Ecto neural progenitor cell (in vitro differentiated cells): ENCODE measurements at places on chromosomes 5 and 9.

DNA sequence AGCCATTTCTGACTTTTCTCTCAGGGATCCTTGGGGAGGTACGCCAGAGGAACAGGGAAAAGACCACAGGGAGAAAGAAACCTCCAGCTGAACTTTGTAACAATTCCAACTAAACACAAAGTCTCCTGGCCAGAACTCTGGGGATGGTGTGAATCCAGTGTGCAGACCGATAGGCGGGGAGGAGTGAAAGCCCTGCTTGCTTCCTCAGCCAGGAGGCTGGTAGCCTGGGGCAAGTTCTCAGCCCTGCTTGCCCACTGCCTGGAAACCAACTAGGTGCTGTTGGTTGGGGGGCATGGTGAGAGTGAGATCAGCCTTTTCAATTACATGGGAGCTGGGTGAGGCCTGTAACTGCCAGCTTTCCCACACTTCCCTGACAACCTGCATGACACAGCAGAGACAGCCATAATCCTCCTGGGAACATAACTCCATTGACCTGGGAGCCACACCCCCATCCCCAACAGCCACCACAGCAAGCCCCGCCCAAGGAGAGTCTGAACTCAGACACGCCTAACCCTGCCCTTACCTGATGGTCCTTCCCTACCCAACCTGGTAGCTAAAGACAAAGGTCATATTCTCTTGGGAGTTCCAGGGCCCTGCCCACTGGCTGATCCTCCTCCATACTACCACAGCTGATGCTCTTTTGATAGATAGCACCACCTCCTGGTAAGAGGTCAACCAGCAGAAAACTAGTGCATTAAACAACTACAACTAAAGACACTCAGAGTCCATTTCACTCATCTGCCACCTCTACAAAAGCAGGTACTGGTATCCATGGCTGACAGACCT is 100.1 kb upstream of the TNFAIP8 start:
- no peak for DNase-seq

DNA sequence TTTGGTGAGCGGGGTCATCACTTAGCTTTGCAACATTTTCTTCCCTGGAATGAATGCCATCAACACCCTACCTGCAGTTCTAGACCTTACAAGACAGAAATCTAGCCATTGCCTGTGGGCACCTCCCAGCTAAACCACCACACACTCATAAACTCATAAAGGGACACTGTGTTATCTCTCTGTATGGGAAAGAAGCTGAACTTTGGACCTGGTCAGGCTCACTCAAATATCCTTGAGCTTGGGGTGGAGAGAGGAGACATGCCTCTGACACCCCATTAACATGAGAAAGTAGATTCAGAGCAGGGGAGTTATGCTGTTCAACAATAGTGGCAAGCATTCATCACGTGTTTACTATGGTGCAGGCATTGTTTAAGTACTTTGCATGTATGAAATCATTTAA is 205.6 kb downstream of the ZNF462 start:
- no peak for DNase-seq

DNA sequence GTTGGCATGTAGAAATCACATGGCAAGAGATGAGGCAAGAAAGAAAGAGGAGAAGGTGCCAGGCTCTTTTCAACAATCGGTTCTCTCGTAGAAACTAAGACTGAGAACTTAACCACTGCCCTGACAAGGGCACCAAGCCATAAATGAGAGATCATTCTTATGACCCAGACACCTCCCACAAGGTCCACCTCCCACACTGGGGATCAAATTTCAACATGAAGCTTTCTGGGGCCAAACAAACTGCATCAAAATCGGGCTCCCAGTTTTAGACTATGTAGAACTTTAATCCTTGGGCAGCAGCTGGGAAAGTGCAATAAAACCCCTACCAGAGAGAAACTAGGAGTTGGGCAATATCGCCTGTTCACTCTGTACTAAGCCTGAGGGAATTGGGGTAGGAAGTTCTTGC is 150.2 kb upstream of the CCDC152 start:
- no peak for DNase-seq

DNA sequence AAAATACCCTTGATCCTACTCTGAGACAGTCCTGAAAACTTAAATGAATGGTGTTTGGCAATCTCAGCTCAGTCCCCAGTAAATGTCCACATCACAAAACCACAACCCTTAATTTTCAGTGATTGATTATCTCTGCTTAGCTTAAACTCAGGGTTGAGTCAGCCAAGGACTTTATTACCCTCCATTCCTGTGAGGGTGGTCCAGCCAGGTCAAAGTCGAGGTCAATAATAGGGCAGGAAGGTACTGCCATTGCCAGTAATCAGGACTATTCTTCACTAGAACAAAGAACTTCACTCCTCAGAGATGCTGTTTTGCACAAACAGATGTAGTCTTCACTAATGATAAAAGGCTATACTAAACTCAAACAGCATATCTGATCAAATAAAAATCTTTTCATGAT is 499.4 kb downstream of the ISL1 start:
- no peak for DNase-seq

- DNase-seq, result no peak
Measured at GRCh38 chr5:128237546-128237945, 154.0 kb downstream of the SLC12A2 start.

GRCh38 chr5:120162321-120162720 is 301.8 kb upstream of the PRR16 start:
- no peak for DNase-seq

- no peak for DNase-seq
Measured at GRCh38 chr5:22901885-22902284, 48.7 kb upstream of the CDH12 start.

DNA sequence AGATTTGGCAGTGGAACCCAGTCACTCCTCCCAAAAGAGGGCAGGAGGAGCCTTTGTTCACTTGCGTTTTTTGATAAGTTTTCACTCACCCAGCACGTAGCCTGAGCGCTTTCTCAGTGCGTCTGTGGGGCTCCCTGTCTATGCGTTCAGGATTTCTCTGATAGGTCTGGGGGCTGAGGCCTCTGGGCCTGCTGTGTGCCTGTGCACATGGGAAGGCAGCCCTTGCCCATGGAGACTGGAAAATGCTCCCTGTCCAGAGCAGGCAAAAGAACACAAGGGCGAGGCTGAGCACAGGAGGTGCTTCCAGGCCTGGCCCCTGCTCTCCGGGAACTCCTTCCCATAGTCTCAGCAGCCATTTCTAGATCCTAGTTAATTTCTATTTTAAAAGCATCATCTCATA is 249.9 kb downstream of the FSTL4 start:
- DNase-seq, result peak; percentile 36

DNA sequence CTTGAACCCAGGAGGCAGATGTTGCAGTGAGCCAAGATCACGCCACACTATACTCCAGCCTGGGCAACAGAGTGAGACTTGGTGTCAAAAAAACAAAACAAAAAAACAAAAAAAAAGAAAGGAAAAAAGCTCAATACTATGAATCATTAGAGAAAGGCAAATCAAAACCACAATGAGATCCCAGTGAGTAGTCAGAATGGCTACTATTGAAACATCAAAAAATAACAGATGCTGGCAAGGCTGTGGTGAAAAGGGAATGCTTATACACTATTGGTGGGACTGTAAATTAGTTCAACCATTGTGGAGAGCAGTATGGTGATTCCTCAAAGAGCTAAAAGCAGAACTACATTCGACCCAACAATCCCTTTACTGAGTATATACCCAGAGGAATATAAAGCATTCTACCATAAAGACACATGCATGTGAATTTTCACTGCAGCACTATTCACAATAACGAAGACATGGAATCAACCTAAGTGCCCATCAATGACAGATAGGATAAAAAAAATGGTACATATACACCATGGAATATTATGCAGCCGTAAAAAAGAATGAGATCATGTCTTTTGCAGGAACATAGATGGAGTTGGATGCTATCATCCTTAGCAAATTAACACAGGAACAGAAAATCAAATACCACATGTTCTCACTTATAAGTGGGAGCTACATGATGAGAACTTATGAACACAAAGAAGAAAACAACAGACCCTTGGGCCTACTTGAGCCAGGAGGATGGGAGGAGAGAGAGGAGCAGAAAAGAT is 81.9 kb upstream of the ARRDC3 start:
- DNase-seq, result no peak

DNA sequence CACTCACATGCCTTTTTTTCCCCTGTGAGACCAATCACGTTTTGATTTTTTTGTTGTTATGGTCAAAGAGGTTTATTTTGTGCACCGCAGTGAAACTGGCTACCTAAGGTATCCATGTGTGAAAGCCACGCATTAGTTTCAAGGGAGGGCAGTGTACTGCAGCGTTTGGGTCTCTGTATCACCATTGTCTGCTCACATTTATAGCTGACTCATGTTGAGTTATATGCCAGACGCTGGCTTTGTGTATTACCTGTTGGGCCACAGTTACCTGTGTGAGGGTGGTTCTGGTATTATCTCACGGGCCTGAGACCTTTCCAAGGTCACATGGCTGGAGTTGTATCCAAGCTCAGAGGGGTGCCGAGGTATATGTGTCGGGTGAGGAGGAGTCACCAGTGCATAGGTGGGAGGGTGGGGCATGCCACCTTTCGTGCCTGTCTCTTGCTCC is 75.8 kb downstream of the ARHGAP26 start:
- DNase-seq, result no peak

GRCh38 chr9:75889577-75889976 is 896 bp upstream of the PCSK5 start:
- DNase-seq, result no peak

- DNase-seq, result no peak
Measured at GRCh38 chr5:135705141-135705631, 126.4 kb upstream of the CXCL14 start.

- no peak for DNase-seq
Measured at GRCh38 chr9:36187414-36187813, 3.3 kb upstream of the CLTA start.

DNA sequence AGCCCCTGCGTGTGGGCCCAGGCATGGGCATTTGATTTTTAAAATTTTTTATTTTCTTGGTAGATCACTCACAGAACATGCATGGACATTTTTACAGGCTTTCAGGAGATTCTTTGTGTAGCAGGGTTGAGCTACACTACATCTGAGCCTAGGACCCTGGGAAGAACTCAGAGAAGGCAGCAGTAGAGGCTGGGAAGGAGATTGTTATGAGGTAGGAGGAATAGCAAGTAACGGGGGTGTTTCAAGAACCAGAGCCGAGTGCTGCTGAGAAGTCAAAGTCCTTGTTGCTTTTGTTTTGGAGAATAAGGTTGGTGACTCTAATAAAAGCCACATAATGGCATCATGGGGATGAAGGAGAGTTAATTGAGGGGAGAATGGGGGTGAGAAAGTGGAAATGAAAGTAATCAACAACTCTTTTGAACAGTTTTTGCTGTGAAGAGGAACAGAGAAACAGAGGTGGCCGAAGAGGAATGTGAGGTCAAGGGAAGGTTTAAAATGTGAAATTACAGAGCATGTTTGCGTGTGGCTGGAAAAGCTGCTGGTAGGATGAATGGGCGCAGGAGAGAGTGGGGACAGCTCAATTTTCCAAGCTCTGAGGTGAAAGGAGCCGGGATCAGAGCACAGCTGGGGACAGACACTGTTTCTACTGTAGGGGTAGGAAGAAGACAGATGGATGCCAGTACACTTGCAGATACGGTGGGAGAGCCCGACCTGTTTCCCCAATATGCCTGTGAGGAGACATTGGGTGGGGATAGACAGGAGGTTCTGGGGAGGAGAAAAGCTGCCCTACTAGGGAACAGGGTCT is 4.7 kb upstream of the PDLIM7 start:
- DNase-seq, result no peak

GRCh38 chr9:120877276-120878034 is 467 bp upstream of the PHF19 start:
- DNase-seq, result peak; percentile 79

DNA sequence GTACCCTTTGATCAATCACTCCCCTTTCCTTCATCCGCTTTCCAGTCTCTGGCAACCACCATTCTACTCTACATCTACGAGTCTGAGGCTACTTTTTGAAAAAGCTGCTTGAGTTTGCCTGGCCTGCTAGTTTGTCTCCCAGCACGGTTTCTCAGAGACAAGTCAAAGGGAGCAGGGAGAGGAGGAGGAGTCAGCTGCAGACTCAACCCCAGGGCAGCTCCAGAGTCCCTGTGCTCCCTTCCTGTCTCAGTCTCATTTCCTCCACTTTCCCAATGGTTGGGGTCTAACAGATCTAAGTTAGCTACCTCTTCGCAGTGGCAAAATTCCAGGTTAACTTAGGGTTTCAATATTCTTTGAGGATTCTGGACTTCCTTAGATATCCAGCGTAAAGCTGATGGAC is 80.0 kb upstream of the PCA3 start:
- DNase-seq, result no peak

GRCh38 chr5:111463311-111463710 is 49.0 kb downstream of the STARD4 start:
- no peak for DNase-seq

DNA sequence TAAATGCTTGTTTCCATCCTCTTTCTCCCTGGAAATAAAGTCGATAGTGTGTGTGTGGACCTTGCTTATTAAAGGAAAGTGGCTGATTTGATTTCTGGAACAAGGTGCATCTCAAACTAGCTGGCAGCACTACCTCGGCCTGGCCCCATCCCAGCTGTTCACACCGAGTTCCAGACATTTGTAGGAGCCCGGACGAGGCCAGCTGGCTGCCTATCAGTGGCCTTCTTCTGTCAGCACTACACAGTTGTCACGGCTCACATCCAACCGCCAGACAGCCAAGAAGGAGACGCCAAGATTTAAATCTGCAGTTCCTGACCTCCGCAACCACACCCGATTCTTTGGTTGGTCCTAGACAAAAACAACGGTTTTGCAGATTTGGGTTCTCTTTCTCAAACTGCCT is 63.6 kb downstream of the PALM2AKAP2 start:
- no peak for DNase-seq

DNA sequence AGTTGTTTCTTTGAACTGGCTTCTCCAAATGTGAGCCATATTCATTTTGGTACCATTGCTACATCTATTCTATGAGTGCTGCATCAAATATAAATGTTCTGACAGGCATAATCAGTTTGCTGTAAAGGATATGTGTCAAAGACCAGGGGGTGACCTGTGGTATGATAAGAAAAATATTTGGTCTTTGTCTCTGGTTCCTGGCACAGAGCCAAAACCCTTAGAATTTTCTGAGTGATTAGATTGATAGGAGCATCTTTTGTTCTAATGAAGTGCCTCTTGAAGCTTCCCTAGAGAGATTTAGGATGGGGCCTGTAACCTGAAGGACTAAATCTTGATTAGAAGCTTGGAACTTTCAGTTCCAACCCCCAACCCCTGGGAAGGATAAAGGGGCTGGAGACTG is 256.3 kb downstream of the NNT start:
- no peak for DNase-seq

- DNase-seq, result no peak
Measured at GRCh38 chr9:133470988-133471387, 7.9 kb downstream of the SLC2A6 start.

GRCh38 chr5:123599171-123599570 is 87.2 kb downstream of the CSNK1G3 start:
- no peak for DNase-seq

DNA sequence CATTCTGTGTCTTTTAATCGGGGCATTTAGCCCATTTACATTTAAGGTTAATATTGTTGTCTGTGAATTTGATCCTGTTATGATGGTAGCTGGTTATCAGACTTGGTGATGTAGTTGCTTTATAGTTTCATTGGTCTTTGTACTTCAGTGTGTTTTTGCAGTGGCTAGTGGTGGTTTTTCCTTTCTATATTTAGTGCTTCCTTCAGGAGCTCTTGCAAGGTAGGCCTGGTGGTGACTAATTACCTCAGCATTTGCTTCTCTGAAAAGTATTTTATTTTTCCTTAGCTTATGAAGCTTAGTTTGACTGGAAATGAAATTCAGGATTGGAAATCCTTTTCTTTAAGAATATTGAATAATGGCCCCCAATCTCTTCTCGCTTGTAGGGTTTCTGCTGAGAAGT is 156.9 kb downstream of the CNTLN start:
- DNase-seq, result no peak
